SK-N-DZ (cell line): ENCODE measurements at places on chromosomes 4 and X.

DNA sequence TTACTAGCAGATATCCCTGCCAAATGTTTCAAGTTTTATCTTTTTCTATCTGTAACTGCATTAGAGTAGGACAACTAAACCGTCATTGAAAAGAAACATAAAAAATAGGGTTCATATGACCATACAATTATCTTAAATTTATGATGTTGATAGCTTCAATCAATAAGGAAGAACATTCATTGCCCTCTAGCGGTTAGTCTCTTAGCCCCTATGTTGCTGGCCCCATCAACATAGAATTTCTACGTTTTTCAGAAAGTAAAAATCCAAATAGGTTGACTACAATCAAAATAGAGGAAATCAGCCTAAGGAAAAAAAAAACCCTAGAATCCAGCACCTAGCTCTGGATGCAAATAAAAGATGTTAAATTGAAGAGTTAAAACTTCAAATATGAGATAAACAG lies 225.1 kb upstream of the ITM2A start:
- no peak for DNase-seq

GRCh38 chrX:64427787-64428186 lies 32.5 kb upstream of the MTMR8 start:
- DNase-seq, result no peak

DNA sequence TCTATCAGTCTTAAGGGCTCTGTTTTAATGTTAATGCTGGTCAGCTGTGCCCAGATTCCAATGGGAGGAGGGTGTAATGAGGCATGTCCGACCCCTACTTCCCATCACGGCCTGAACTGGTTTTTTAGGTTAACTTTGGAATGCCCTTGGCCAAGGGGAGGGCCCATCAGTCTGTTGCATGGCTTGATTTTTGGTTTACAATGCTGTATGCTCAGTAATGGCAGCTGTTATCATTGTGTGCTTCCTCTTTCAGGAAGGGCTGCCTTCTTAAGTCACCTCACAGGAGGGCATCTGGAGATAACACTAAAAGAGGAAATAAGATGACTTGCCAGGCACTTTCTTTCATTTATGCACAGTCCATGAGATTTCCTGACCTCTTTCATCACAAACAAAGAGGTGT lies 36.3 kb downstream of the ATXN3L start:
- no peak for DNase-seq

GRCh38 chrX:41981481-41982013 lies 58.2 kb upstream of the CASK start:
- no peak for DNase-seq

- no peak for DNase-seq
These were observed 134.0 kb downstream of the ARHGAP10 start for GRCh38 chr4:147865926-147866325.

- no peak for DNase-seq
These were observed 105.5 kb downstream of the MAML3 start for GRCh38 chr4:140048419-140048995.

- no peak for DNase-seq
These were observed 138.5 kb upstream of the QRFPR start for GRCh38 chr4:121519236-121519838.

DNA sequence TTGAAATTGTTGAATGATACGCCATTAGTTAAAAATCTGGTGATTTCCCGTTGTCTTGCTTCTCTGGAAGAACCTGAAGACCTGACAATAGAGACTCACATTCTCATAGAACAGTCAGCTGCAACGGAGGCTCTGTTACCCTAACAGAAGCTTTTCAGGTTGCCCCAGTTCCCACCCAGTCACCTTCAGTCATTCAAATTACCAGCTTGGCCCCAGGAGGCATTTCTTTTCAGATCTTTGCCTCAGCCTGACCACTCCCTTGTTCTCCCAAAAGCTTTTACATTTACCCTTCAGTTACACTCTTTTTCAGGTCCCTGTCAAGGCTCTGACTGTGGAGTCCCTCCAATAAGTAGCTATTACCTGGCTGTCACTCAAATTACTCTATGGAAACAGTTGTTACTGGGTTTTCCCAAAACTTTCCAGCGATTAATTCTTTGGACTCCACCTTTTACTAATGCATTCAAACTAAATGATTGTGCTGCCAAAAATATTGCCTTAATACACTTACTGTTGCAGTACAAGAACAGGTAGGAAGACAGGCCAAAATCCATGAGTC lies 162.2 kb upstream of the FTHL17 start:
- DNase-seq, result no peak

DNA sequence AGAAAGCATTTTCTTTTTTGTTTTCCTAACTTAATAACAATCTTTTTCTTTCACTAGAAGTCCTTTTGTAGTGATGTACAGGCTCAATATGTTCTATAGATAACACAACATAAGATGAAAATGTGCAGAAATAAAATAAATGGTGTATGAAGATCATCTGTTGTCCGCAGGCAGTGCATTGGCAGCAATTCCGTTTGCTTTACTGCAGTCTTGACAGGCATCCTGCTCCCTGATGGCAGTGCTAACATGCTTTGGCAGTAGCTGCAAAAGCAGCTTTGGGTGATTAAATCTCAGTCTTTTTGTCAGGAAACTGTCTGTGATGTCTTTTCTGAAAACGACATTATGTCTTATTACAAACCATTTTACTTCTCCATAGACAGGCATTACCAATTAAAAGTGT lies 131.4 kb downstream of the TRAM1L1 start:
- DNase-seq, result peak; percentile 20

GRCh38 chrX:136954930-136955329 lies 74.4 kb upstream of the RBMX start:
- peak; percentile 6 for DNase-seq

- no peak for DNase-seq
These were observed 750.2 kb upstream of the HS3ST1 start for GRCh38 chr4:12178614-12179610.

- DNase-seq, result no peak
These were observed 78.7 kb downstream of the RBM47 start for GRCh38 chr4:40550948-40551462.

GRCh38 chrX:118493016-118493415 lies 2.6 kb upstream of the DOCK11 start:
- no peak for DNase-seq

DNA sequence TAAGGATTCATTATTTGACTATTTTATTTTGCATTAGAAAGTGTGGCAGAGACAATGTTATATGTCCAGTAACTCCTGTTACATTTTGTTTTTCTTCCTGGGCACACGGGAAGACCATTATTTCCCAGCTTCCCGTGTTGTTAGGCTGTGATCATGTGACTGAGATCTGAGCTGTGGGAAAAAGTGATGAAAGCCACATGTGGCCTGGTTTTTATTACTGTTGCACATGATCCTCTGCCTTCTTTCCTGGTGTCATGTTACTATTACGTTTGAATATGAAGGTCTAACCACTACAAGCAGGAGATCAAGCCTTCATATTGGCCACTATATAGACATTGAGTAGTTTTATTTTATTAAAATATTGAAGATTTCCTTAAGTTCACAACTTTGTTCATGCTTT lies 28.2 kb upstream of the MID1 start:
- DNase-seq, result peak; percentile 53

DNA sequence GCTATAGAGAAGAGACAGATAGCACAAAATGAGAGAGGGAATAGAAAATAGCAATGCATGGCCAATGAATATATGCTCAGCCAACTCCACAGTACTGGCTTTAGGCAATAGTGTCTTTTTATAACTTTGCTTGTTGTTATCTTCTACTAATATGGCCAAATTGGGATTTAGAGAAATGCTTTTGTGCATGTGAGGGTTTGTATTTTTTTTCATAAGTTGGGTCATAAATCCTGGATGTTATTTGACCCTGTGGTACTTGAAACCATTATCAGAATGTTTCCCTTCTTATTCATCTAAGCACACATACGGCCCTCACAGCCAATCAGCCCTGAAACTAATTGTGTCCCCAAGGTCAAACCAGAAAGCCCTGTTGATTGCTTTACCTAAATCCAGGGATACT lies 35.2 kb upstream of the LPAR4 start:
- DNase-seq, result no peak

- no peak for DNase-seq
These were observed 11.9 kb upstream of the ADH7 start for GRCh38 chr4:99447079-99447478.

DNA sequence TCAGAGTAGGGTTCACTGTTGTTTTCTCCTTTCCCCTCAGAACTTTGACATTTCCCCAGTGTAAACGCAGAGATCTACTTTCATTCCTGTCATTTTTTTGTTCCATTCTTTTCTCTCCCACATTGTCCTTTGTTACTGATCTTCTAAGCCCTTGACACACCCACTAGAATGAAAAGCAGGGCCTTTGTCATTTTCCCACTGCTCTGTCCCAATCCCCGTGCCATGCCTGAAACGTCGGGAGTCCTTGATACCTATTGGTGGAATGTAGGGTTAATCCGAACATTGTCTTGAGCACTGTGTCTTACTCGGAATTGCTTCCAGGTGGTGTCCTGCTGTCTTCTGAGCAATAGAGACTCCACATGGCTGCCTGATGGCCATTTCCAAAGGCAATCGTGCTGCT lies 887.1 kb upstream of the FRG1 start:
- DNase-seq, result no peak

DNA sequence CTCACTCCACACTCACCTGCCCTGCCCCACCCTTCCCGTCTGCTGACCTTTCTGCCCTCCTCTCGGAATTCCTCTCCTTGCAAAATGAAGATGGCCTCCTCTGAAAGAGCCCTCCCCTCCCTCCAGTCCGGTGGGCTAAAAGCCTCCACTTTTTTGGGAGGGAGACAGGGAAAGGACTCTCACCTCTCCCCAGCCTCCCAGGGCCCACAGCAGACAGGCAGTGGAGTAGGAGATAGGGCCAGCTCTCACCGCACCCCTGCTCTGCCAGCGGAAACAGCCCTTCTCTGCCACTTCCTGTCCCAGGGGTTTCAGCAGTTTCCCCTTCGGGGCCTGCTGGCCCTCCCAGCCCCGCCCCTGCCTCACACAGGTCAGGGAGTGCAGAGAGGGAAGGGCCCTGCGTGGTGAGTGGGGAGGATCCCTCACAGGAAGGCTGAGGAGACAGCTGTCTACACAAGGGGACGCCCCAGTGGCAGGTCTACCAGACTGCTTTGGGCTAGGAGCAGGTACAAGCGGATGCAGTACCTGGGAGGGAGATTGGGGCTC lies 18.2 kb downstream of the ELF4 start:
- DNase-seq, result no peak

DNA sequence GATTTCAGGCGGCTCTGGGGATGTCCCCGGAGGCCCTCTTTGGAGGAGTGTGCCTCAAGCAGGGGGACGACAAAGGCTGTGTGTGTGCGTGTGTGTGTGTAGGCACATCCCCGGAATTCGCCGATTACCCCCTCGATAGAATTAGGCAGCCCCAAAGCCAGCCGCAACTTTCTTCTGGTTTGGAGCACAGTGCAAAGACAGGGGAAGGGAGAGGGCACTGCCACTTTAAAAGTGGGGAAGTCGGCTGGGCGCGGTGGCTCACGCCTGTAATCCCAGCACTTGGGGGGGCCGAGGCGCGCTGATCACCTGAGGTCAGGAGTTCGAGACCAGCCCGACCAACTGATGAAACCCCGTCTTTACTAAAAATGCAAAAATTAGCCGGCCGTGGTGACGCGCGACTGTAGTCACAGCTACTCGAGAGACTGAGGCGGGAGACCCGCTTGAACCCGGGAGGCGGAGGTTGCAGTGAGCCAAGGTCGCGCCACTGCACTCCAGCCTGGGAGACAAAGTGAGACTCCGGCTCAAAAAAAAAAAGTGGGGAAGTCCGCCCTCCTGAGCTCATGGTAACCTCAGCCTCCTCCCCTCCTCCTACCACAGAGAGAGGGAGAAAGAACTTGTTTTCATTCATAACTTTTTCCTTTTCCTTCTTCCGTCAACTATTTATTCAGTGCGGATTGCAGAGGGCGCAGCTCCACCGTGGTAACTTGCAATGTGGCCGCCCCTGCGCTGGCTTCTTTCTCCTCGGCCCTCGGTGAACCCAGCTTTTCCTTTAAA lies 2.4 kb downstream of the SPRY1 start:
- DNase-seq, result peak; percentile 23

- DNase-seq, result no peak
These were observed 614.6 kb downstream of the PCDH19 start for GRCh38 chrX:99795495-99795894.

- DNase-seq, result no peak
These were observed 292.4 kb upstream of the SPANXN4 start for GRCh38 chrX:142733327-142733726.

GRCh38 chrX:44927398-44927797 lies 54.4 kb downstream of the KDM6A start:
- DNase-seq, result no peak

DNA sequence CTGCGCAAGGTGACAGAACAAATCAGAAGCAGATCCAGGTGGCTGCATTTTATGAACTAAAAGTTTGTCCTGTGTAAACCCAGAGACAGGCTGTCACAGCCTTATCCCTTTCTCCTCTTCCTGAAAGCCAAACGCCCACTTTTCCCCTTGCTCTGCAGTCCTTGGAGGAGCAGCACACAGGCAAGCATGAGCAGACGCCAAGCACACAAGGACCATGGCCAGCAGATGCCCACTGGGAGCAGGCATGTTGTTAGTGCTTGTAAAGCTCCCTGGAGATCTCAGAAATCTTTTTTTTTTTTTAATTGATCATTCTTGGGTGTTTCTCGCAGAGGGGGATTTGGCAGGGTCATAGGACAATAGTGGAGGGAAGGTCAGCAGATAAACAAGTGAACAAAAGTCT lies 11.5 kb upstream of the HOPX start:
- DNase-seq, result no peak
